Testis (tissue), 5 donors: ENCODE measurements at places on chromosomes 11 and 22. TPM values are rescaled to one million over a fixed set of nuclear protein-coding genes. Genes with fewer than 3 reads are reported as not detected.

Gene RBM14
- 149 TPM for total RNA-seq

Gene CCS
- total RNA-seq: 83.2 TPM

Gene B3GAT1
- total RNA-seq: 4.3 TPM

Gene SHANK2
- total RNA-seq: 13.9 TPM

Gene MYO7A
- total RNA-seq: 239 TPM
